Fibroblast of lung (primary cell): ENCODE measurements at places on chromosomes 3 and 15. TPM values are rescaled to one million over a fixed set of nuclear protein-coding genes. Genes with fewer than 3 reads are reported as not detected.

Gene NUP210
- total RNA-seq: 0.26 and 0.33 TPM in 2 replicates

Gene KLHDC8B
- 40.5 and 42.6 TPM in 2 replicates for total RNA-seq

Gene SLMAP
- 43.1 and 55.5 TPM in 2 replicates for total RNA-seq

Gene INO80
- 22.3 and 34.0 TPM in 2 replicates for total RNA-seq

Gene HESX1
- 0.26 and 0.99 TPM in 2 replicates for total RNA-seq

Gene IMPG2
- 0.33 and 0.51 TPM in 2 replicates for total RNA-seq

Gene PLA2G4D
- total RNA-seq: not detected in 2 replicates

Gene SERINC4
- total RNA-seq: under 0.01 and 0.17 TPM in 2 replicates

Gene HEG1
- 69.9 and 137 TPM in 2 replicates for total RNA-seq

Gene CXCR6
- total RNA-seq: not detected in 2 replicates

Gene POTEB3
- not detected in 2 replicates for total RNA-seq

Gene DUOXA2
- total RNA-seq: not detected in 2 replicates

Gene KLHL40
- total RNA-seq: not detected in 2 replicates

Gene SAMD7
- not detected in 2 replicates for total RNA-seq

Gene NANOGP8
- not detected in 2 replicates for total RNA-seq

Gene STRIT1
- not detected in 2 replicates for total RNA-seq

Gene NPAP1
- not detected in 2 replicates for total RNA-seq
